T-helper 2 cell (primary cell): ENCODE measurements at places on chromosomes 13 and 19.

DNA sequence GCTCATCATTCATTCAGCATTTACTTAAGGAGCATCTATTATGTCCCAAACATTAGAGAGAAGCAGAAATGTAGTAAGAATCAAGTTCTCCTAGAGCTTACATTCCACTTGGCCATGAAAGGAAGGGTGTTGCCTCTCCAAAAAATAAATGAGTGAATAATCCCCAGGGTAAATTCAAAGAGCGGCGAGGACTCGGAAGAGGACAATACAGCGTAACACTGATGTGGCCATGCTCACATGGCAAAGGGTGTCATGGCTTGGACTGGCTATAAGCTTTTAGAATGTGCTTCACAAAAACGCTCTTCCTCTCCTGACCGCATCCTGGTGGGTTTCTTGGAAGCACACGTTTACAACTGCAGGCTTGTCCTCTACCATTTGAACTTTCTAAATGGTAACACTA lies 290.2 kb downstream of the IRS2 start:
- DNase-seq = no peak

DNA sequence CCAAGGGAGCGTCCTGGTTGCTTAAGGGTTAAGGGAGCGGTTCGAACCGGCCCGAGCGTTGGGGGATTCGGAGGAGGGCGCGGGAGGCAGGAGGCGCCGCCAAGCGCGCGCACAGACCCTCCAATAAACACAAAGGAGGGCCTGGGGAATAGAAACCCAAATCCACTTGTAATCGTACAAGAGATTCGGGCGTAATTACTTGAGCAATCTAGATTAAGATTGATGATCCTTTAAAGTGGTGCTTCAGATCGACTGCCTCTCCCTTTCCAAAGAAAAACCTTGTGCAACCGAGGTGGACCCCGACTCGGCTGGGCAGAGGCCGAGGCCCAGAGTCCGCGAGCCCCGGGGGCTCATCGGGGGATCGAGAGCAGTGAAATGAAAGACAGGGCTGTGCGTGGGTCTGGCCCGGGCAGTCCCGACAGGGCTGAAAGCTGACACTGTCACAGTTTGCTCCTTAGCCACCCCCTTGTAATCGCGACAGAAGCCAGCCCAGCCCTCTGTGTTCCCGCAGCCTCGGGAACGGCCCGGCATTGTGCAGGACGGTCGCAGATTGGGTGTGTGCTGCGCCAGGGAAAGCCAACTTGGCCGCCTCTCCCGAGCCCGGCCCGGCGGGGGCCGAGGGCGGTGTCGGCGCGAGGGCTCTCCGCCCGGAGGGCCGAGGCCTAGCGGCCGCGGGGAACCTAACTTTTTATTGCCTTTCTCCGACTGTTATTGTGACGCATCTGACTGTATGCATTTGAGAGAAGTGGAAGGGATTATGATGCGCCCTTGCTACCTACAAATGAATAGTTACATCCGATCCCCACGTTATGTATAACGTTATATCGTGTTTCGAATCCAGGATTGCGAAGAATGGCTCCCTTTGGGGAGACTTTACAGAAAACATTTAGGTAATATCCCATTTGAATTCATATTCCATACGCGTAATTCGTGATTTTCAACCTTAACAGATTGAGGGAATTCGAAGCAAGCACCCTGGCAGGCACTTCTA lies 5.5 kb downstream of the MAB21L1 start:
- DNase-seq = no peak

DNA sequence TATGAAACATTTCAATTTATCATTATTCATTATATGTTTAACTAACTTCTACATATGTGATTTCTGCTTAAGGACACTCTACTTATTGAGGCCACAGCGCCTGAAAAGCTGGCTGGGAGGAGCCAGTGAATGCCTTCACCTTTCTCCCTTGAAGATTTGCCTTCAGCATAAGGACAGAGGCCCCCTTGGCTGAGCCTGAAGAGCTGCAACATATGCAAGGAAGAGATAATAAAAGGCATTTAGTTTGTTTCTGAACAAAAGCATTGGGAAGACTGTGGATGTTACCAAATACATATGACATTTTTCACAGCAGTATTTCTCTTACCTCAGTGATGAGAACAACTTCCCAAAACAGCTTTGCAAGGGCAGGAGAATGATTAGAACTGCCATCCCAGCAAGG lies 92.1 kb downstream of the ABCC4 start:
- DNase-seq = no peak

DNA sequence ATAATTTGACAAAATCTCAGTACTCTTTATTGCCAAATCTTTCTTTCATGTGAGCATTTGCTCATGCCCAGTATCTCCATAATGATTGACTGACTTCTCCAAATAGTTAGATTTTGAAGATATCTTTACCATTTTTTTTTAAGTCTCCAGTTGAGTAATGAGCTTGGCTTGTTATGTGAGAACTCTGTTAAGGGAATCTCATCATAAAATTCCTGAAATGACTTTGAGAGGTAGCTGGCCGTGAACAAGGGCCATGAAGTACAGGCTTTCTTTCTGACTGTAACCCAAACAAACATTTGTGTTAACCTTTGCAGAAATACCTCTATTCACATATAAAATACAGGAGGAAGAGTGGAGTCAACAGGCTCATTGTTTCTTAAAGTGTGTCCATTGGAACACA lies 449.7 kb downstream of the IRS2 start:
- no peak for DNase-seq

DNA sequence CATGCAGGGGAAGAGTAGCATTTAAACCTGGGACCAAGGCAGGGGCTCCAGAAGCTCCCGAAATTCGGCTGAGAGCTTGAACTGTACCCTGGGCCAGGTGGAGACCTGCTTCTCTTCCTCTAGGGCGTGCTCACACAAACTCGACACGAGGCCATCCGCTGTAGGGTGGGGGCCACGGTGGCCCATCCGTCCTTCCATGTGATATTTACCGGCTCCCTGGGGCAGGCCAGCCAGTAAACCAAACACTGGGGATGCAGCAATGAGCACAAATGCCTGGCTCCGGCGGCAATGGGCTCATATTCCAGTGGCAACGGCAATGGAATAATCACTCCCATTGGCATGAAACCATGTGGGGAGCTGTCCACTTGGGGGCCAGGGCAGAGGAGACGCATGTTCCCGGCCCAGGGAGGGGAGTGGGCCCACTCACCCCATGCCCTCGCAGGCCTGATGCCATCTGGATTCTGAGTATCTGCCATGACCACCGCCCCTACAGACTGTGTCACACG lies 10.8 kb downstream of the SH3GL1 start:
- DNase-seq = no peak

DNA sequence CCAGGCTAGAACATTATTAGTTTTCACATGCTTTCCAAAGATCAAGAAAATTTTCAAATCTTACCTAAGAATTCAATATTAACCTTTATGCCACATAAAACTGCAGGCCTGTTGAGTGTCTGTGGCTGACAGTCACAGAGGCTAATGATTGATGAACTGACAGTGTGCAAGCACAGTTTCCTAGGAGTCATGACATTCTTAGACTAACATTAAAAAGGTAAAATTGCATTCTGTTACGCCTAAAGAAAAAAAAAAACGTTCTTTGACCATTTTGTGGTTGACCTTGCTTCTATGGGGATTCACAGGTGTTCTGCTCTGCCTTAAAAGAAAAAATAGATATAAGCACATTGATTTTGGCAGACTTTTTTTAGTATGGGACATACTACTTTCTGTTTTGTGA lies 1776.2 kb downstream of the PCDH9 start:
- no peak for DNase-seq

DNA sequence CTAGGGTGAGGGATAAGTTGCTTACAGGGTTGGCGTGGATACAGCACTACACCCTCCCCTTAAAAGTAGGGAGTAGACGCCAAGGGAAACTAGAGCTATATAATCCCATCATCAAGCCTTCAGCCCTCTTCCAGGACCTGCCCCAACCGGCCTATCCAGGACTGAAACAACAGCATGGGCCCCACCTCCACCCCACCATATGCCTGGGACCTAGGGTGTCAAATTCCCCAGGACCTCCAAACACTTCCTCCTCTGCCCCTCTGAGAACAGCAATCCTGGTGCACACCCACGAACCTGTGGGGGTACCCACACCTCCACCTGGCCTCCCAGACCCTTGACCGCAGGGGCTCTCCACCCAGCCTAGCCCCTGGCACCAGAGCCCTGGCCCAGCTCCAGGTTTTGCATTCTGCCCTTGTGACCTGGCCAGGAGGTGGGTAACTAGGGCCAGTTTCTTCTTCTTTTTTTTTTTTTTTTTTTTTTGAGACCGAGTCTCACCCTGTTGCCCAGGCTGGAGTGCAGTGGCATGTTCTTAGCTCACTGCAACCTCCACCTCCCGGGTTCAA lies 1.4 kb upstream of the CYP2F1 start:
- DNase-seq = no peak

DNA sequence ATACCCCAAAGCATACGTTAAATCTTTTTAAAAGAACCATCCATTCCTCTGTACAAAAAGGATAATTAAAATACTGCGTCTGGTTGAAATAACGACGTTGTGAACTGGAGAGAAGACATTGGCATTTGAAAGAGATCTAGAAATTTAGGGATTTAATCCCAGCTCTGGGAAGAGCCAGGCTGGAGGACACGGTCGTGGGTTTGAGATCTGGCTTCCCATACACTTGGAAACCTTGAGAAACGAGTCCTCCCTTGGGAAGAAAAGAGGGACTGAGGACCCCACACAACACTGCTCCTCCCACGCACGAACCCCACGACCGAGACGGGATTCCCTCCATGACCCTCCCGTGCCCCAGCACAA lies 625 bp downstream of the ZNF709 start:
- no peak for DNase-seq

- peak; percentile 75 for DNase-seq
Observed at GRCh38 chr13:41465241-41465847, 8.0 kb downstream of the RGCC start.

DNA sequence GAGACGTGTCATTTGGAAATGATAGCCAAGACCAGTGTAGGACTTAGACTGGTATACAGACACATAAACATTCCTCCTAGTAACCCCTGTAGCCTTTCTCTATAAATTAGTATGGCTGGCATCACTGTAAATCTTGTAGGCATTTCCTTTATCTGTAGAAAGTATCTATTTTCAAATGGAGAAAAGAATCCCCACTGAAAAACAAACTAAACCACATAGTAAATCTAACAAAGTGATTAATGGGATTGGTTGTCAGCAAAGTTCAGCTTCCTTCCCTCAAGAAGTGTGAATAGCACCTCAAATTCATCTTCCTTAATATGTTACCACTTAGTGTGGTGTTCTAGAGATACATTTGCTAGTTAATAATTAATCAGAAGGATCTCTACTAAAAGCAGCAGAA lies 119.4 kb upstream of the NBEA start:
- no peak for DNase-seq

GRCh38 chr13:94569615-94570014 lies 26.3 kb downstream of the TGDS start:
- no peak for DNase-seq

DNA sequence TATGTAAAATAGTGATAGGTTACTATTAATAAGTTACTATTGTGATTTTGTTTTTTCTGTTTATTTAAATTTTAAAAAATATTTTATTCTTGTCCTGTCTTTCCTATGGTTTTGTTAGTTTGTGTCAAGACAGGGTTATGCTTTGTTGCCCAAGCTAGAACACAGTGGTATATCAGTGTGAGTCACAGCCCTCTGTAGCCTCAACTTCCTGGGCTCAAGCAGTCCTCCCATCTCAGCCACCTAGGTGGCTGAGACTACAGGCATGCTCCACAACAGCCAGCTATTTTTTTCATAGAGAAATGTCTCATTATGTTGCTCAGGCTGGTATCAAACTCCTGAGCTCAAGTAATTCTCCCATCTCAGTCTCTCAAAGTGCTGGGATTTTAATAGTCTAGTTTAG lies 99.5 kb downstream of the ZNF675 start:
- no peak for DNase-seq

- no peak for DNase-seq
Observed at GRCh38 chr13:22455036-22455435, 725.7 kb upstream of the SGCG start.

- no peak for DNase-seq
Observed at GRCh38 chr19:19115954-19116353, 22.3 kb downstream of the TMEM161A start.

- no peak for DNase-seq
Observed at GRCh38 chr19:29535214-29535831, 9.5 kb downstream of the VSTM2B start.

DNA sequence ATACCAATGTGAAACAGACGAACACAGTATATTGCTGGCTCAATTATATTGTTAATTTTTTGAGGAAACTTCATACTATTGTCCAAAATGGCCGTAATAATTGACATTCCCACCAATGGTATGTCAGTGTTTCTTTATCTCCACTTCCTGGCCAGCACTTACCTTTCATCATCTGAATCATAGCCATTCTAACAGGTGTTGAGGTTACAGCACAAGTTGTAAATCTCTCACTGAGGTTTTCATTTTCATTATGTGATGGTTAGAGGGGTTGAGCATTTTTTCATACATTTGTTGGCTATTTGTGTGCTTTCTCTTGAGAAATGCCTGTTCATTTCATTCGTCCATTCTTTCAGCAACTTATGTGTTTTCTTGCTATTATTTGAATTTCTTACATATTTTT lies 824.0 kb downstream of the UQCRFS1 start:
- no peak for DNase-seq
